ENCODE measurements at places on chromosomes 3 and 15.

- no peak for DNase-seq
Observed at GRCh38 chr3:115418583-115418982, 204.7 kb upstream of the GAP43 start.

DNA sequence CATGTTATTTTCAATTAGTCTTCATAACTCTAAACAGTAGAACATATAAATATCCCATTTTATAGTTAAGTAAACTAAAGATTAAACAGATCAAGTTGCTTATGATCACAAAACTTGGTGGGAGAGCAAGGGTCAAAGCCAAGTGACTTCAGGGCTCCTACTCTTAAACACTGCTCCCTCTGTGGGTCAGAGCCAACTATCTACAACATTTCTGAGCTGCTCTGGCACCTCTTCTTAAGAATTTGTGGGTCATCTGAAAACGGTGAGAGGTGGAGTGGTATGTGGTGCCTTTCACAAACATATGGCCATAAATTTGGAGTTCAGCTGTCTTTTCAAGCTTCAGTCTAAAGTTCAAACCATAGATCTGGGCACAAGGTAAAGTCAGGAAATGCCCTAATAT, 10.9 kb downstream of the ATG3 start:
- DNase-seq: no peak

DNA sequence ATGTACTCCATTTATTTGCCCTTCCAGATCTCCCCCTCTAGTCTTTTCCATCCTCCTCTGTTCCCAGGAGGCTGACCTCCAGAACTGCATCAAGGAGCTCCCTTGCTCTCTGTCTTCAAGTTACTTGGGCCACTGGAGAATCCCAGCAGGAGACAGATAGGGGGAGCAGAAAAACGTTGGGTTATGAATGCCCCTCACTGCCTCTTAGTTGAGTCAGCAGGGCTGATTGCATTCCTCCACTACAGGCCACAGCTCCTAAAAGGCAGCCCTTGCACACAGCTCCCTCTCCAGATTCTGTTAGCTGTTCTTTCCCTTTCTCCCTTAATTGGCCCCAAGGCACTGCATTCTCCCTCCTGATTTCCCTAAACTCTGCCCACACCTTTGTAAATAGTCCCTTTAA, 12.4 kb upstream of the CEP152 start:
- peak; percentile 7 for DNase-seq

GRCh38 chr3:61965770-61966131, 404.4 kb downstream of the PTPRG start:
- no peak for DNase-seq
